GM20000 (cell line): ENCODE measurements at places on chromosomes 1 and 21.
A peak's percentile ranks its signal among the peaks of the same experiment; 100 is the strongest.

GRCh38 chr1:61158591-61158990 lies 76.2 kb downstream of the NFIA start:
- DNase-seq: no peak

- DNase-seq: no peak
Observed at GRCh38 chr1:214538496-214538895, 12.9 kb downstream of the PTPN14 start.

GRCh38 chr1:230614121-230614520 lies 28.2 kb upstream of the COG2 start:
- no peak for DNase-seq

- DNase-seq: no peak
Observed at GRCh38 chr1:74753104-74753503, 20.2 kb downstream of the TYW3 start.

DNA sequence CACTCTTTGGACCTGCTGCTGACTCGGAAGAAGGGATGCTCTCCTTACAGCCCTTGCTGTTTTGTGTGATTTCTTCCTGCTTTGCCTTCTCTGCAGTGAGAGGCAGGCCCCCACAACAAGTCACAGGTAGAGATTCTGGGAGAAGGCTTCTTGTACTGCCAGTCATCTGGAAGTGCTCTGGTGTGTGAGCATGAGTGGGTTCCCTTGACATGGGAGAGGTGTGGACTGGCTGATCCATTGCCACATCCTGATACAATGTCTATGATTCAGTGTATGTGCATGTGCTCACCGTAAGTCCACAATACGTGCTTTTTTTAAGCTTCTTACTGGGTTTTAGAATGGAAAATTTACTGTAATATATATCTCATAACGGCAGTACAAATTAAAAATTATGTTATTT lies 46.0 kb upstream of the PLA2G4A start:
- no peak for DNase-seq

DNA sequence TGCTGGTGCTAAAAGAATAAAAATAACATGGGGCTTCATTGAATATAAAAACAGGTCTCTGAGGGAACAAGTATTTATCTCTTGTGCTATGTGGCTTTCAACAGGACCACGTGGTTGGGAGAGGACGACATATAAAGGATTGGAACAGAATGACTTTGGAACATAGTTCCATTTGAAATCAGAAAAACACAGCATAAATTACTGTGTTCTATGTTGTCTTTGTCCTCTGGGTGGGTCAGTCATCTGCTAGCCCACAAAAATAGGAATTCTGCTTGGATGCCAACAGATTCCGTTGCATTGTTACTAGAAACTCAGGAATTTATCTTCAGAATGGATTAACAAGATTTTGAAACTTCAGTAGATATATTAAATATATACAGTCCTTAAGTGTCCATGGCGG lies 5.9 kb downstream of the CEP85 start:
- no peak for DNase-seq

GRCh38 chr21:43865540-43866259 lies 677 bp downstream of the AGPAT3 start:
- DNase-seq: peak; percentile 84

DNA sequence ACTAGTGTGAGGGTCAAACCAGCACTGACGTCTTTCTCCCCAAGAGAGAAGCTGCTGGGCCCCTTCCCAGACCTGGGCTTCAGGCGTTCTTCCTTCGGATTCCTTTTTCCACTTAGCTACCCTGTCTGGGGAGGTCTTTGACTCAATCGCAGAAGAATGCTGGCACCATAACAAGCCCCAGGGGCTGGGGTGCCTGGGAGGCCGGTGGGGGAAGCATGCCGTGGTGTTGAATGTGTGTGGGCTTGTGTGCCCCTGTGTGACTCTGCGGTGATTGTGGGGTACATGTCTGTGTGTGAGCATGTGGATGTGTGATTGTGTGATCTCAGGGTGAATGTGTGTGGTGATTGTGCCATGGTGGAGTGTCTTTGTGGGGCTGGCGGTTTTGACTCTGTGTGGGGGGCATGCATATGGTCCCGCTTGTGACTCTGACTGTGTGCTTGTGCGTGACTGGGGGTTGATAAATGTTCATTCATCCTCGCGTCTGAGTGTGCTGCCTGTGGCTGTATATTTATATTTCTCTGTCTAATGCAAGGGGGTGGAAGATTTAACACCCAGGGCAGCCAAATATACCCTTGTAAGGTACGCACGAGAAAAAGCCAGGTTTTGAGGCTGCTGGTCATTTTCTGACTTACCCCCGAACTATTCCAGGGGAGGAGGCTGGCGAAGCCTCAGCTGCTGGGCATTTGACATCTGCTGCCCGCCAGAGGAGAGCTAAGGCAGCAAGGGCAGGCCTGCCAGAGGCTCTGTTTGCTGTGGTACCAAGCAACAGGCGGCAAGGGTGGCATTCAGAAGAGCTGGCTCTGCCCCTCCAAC lies 1.1 kb upstream of the SYNC start:
- peak; percentile 22 for DNase-seq

GRCh38 chr1:7422966-7423365 lies 348.1 kb upstream of the VAMP3 start:
- DNase-seq: no peak

DNA sequence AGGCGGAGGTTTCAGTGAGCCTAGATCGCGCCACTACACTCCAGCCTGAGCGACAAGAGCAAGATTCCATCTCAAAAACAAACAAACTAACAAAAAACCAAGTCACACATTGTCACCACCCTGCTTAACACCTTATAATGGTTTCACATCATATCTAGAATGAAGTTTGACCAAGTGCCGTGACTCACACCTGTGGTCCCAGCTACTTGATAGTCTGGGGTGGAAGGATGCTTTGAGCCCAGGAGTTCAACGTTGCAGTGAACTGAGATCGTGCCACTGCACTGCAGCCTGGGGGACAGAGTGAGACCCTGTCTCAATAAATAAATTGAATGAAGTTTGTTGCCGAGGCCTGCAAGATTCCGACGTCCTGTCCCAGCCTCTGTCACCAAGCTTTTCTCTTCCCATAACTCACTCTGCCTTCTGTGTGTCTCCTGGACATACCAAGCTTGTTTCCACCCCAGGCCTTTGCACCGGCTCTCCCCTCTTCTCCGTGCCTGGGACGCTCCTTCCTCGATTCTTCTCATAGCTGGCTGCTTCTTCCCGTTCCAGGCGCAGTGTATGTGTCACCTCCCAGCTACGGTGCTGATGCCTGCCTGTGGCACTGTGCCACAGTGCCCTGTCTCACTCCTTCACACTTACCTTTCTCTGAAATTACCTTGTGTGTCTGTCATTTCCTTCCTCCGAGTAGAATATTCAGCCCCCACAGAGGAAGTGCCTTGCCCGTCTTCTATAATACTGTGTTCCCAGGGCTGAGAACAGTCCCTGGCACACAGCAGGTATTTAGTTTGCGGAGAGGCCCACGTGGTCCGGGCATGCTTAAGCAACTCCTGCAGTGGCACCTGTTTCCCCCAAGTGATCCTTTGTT lies 3.8 kb upstream of the SELENON start:
- DNase-seq: no peak

DNA sequence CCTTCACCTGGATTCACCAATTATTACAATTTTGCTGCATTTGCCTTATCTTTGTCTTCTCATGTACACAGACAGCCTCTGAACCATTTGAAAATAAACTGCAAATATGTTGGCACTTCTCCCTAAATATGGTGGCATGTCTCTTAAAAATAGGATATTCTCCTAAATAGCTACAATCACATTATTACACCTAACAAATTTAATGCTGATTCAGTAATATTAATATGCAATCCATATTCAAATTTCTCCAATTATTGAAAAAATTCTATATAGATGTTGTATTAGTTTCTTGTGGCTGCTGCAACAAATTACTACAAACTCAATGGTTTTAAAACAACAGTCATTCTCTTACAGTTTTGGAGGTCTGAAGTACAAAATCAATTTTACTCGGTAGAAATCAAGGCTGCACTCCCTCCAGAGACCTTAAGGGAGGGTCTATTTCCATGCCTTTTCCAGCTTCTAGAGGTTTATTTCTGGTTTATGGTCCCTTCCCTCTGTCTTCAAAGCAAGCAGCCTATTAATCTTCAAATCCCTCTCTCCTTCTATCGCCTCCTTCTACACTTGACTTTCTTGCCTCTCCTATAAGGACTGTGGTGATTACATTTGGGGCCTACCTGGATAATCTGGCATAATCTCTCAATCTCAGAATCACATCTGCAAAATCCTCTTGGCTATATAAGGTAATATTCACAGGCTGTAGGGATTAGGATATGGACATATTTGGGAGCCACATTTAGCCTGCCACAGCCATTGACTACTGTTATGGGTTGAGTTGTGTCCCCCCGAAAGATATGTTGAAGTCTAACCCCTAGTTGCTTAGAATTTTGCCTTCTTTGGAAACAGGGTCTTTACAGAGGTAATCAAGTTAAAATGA lies 52.5 kb upstream of the BOLA1 start:
- no peak for DNase-seq

GRCh38 chr1:185971688-185972087 lies 237.5 kb downstream of the HMCN1 start:
- DNase-seq: no peak

- DNase-seq: no peak
Observed at GRCh38 chr1:236565530-236565929, 38.8 kb downstream of the HEATR1 start.
